ENCODE measurements at places on chromosomes 13 and 19. TPM values are rescaled to one million over a fixed set of nuclear protein-coding genes. Genes with fewer than 3 reads are reported as not detected.
A peak's percentile ranks its signal among the peaks of the same experiment; 100 is the strongest.

DNA sequence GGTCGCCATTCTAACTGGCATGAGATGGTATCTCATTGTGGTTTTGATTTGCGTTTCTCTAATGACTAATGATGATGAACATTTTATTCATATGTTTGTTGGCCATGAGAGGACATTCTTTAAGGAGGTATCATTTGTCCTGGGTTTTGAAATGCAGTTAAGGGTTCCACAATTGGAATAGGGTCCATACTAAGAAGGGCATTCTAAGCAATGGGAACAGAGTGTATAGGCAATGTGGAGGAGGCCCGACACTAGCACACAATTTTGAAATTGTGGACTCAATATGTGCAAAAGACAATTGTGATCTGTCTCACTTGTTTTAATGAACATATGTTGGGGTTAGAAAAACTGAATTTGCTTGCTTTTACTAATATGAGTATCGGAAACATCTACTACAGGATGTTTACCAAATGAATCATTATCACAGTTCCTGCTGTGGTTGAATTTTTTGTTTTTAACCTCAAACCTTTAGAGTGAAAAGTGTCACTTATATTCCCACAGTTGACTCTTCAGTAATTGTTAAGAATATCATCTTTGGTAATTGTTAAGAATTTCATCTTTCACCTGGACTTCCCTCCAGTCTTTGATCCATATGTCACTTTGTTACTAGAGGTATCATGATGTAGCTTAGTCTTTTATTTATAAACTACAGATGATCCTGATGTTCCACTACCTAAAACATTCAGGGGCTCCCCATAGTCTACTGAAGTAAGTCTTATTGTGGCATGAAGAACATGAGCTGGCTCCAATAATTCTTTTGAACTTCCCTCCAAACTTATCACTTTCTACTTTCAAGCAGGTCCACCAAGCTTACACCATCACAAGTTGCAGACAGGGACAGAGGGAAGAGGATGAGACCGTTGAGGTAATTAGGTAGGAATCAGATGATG, 109.7 kb upstream of the KLF12 start:
- peak; percentile 62 for DNase-seq

GRCh38 chr19:29365836-29366417, 153.0 kb upstream of the UQCRFS1 start:
- DNase-seq = no peak

The MYPOP gene
- total RNA-seq = 12.8 TPM

DNA sequence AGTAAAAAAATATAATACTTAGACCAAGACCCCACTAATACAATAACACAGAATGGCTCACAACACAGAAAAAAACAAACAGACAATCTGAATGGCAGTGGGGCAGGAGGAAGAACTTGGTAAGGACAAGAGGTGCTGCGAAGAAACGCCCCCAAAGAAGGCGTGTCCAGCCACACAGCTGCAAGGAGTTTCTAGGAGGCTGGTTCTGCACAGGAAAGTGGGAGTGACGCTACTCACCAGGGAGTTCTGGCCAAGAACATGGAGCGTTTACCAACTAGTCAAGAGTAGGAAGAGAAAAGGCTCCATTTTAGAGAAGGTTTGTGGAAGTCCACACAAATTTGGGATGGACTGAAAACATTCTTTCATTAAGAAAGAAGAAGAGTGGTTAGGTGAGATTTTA, 95.3 kb upstream of the SLC15A1 start:
- no peak for DNase-seq

The SGCG gene
- not detected for total RNA-seq

DNA sequence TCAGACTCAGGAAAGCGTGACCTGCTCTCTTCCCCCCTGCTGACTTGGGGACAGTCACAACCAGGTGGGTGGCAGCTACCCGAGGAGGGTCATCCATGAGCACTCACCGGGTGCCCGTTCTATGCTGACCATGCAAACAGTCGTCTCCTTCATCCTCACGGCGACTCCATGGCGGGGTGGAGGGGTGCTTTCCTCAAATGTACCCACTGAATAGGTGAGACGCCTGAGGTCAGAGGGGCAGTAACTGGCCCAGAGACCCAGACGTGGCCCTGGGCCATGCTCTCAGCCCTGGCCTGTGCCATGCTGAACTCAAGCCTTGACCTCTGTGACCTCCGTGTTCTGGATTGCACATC, 59.2 kb upstream of the TPM4 start:
- no peak for DNase-seq

- DNase-seq = no peak
Observed at GRCh38 chr13:97538203-97538602, 104.2 kb downstream of the RAP2A start.

DNA sequence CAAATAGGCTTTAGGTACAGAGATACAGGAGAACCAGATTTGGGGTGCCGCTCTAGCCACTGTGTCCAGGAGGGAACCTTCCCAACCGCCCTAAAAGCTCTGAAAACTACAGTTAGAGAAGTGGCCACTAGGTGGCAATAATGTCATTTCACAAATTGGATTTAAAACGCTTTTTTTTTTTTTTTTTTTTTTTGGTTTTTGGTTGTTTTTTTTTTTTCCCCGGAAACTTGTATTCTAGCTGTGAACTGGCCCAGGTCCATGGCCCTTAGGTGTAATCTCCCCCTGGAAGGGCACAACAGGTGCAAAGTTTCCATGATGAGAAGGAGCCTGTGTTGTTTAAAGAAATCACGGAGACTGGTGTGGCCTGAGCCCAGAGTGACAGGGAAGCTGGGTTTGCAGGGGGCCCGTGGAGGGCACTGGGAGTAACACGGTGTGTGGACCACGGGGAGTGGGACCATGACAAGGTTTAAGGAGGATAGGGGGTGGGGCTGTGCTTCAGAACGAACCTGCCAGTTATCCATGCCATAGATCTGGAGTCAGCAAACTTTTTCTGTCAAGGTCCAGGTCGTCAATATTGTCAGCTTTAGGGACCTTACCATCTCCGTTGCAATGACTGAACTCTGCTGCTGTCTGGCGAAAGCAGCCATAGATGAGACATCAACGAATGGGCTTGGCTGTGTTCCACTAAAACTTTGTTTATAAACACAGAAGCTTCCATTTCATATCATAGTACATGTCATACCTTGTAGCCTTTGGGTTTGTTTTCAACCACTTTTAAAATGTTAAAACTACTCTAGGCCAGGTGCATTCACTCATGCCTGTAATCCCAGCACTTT, 10.1 kb downstream of the OR1I1 start:
- DNase-seq = peak; percentile 68

The SLITRK5 gene
- not detected for total RNA-seq

The APLP1 gene
- 2.4 TPM for total RNA-seq

DNA sequence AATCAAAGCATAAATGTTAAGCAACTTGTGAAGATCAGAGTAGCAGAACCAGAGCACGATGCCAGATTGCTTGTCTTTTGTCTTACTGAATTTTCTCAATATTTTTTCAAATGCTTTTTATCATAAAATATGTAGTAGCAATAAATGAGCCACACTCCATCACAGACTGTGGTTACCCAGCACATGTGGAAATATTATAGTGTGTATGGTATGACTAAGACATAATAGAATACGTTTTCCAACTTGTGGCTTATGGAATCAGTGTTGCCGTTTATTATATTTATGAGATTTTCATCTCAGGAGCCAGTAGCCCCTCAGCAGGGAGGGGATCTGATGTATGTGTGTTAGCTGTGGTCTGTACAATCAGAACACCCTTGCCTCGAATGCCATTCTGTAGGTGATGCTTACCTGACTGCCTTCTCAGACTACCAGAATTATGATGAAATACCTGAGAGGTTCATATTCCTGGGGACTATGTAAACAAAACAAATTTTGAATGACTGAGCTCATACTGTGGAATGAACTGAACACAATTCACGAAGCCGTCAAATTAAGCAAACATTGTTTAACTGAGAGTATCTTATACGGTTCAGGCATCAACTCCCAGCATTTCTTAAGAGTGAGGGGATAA, 1.9 kb downstream of the SCEL start:
- no peak for DNase-seq
